Common myeloid progenitor, CD34-positive (primary cell): ENCODE measurements at places on chromosomes 16 and 17.

DNA sequence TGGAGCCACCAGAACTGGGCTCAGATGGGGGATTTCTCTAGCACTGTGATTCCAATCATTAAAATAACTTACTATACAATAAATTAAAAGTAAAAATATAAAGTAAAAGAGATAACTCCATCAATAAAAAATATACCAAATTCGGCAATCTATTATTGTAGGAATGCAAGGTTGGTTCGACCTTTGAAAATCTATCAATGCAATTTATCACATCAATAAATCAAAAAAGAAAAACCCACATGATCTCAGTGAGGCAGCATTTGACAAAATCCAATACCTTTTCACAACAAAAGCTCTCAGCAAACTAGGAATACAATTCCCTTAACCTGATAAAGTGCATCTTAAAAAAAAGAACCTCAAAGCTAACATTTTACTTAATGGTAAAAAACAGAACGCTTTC is 17.0 kb downstream of the RAB40B start:
- no peak for DNase-seq

DNA sequence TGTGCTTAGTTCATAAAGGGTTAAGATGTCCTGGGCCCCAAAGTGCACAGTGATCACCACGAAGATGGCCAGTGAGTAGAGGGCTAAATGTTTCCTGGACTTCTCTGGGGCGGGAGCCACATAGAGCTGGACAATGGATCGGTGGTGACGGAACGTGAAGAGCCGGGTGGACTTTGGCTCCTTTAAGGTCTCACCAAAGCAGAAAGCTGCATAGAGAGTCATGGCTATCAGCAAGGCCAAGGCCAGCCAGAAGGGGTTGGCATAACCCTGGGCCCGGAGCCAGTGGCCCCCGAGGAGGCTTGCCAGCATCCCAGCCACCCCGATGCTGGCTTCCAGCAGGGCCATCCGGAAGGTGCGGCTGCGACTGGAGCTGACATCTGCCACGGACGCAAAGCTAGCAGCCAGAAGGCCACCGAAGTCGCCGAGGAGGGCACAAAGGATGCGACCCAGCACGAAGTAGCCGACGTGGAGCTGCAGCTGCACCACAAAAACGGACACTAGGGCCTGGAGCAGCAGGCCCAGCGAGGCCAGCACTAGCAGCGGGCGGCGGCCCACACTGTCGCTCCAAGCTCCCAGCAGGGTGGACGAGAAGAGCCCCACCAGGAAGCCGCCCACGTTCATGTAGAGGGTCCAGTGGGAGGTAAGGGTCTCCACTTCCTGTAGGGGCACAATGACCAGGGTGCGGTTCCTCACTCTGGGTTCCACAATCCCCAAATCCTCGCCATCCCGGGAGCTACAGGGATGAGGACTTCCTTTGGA is 1.0 kb downstream of the SLC46A1 start:
- DNase-seq, result no peak

DNA sequence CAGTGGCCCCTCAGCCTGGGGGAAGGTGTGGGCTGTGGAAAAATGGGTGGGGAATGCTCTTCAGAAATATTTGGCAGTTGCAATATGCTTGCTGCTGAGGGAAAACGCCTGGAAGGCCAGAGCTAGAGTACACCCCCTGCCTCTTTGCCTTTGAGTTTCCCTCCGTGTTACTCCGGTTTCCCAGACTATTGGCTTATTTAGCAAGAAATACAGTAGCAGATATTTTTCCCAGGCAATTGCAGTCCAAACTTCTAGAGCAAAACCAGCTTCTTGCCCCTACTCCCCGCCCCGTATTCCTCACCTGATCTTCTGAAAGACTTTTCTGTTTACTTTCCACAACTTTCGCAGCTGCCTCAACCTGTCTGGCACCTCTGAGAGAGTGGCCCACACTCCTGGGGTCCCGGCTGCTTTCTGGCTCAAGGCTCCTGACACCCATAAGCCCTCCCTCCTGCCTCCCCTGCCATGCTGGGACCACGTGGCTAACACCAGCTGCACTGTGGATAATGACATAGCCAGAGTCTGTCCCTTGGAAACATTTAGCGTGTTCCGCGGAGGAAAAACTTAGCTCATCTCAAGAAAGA is 45.8 kb upstream of the HELZ start:
- DNase-seq, result no peak

DNA sequence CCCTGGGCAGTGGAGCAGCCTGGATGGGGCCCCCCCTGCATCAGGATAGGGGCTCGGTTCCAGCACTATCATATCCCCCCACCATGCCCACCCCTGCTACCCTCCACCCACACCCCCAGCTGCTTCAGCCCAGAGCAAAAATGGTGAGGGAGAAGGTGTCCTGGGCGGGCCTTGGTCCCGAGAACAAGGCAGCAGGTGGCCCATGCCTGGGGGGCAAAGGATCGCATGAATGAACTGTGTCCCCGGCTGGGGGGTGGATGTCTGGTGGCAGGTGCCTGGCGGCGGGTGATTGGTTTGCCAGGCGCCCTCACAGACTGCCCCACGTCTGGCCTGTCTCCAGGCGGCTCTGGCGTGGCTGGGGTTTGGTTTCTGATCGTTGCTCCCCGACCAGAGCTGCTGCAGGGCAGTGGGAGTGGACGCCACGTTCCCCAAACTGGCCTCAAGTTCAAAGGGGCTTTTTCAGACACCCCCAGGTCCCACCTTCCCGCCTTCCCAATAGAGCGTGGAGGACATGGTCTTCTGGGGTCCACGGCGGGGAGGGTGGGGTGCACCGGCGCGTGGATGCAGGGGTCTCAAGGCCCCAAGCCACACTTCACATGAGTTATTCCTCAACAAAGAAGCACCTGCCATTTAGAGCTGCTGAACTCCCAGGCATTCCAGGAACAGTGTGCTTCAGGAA is 12.6 kb downstream of the UTS2R start:
- DNase-seq, result no peak

- DNase-seq, result peak; percentile 96
Observed at GRCh38 chr16:24013864-24014645, 178.3 kb downstream of the PRKCB start.

GRCh38 chr17:4313221-4314114 is 49.7 kb upstream of the ANKFY1 start:
- no peak for DNase-seq

DNA sequence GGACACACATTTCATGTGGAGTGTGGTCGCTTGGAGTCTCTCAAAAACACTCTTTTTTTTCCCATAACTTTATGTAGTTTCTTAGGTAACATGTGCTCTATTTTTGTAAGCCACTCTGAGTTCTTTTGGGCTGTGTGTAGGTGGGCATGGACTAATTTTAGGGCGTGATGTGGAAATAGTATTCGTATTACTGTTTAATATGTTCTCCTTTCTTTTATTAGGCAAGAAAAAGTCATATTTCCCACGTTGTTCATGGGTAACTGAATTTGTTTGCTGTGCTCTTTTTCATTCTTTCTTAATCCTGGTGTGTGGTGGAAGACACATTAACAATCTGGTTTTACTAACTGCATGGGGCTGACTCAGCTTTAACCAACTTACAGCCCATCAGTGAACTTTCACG is 27.4 kb downstream of the NDEL1 start:
- DNase-seq, result no peak

DNA sequence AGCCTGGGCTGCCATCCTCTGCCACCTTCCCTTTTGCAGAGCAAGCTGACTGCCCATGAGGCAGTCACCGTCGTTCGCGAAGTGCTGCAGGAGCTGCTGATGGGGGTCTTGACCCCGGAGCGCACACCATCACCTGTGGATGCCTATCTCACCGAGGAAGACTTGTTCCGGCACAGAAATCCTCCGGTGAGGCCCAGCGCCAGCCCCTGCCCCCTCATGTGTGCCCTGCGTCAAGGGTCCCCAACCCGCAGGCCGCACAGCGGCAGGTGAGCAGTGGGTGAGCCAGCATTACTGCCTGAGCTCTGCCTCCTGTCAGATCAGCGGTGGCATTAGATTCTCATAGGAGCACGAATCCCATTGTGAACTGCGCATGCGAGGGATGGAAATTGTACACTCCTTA is 7.7 kb upstream of the EPN3 start:
- no peak for DNase-seq

- DNase-seq, result peak; percentile 83
Observed at GRCh38 chr16:16045879-16046278, 96.5 kb downstream of the ABCC1 start.

GRCh38 chr17:56367366-56367765 is 214.1 kb downstream of the ANKFN1 start:
- DNase-seq, result no peak

DNA sequence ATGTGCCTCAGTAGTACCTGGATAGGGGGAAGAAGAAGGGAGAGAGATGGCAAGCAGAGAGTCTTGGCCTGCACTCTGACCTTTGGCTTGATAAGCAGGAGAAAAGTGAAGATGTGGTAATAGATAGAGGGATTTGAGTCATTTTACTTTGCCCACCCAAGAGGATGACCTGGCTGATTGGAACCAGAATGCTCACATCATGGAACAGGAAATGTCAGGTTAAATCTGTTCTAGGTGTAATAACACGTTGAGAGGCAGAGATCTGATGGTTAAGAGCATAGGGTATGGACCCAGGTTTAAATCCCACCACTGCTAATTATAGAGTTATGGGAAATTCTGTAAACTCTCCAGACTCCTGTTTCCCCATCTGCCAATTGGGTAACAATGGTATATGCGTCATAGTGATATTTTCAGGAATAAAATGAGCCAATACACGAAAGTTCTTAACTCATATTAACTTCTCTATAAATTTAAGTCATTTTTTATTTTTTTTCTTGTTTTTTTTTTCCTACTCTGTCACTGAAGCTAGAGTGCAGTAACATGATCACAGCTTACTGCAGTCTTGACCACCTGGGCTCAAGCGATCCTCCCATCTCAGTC is 8.1 kb upstream of the CCL18 start:
- no peak for DNase-seq

DNA sequence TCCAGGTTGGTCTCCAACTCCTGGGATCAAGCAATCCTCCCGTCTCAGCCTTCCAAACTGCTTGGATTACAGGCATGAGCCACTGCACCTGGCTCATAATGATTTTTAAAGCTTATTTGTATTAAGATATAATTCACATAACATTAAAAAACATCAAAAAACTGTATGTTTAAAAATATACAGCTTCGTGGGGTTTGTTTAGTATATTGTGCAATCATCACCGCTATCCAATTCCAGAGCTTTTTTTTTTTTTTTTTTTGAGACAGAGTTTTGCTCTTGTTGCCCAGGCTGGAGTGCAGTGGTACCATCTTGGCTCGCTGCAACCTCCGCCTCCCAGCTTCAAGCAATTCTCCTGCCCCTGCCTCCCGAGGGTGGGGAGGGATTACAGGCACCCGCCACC is 11.0 kb upstream of the SLC25A19 start:
- no peak for DNase-seq

GRCh38 chr17:66677201-66677981 is 157.5 kb upstream of the CACNG5 start:
- DNase-seq, result no peak

DNA sequence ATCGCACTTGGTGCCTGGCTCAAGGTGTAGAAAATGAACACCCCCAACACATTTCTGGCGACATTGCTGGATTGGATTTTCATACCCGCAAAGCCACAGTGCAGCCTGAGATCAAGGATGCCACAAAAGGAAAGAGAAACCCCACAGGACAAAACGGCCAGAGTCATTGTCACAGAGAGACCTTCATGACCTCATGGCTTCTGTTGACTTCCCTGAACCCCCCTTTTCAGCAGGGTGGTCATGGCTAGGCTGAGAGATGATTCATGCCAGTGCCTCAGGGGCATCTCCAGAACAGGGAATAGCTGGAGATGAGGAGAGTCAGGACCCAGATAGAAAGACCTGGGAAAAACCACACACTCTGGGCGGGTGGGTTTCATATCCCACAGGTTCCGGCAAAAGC is 122.0 kb downstream of the C16orf95 start:
- no peak for DNase-seq

GRCh38 chr17:2172077-2172851 is 117.4 kb downstream of the HIC1 start:
- DNase-seq, result no peak

DNA sequence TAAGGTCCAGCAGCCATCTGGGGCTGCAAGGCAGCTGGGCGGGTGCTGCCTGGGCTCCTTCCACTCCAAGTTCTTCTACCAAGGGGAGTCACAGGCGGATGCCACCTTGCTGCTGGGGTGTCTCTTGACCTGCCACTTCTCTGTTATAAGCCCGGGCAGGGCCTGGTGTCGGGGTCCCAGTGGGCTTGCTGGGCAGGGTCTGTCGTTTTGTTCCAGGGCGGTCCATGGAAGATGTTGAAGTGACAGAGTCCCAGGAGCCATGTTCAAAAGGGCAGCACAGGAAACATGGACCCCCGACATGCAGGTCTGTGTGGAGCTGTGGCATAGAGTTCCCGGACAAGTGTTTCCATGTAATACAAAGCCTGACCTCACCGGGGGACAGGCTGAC is 91.1 kb downstream of the TNFRSF13B start:
- no peak for DNase-seq

GRCh38 chr17:27239046-27239445 is 54.9 kb upstream of the WSB1 start:
- no peak for DNase-seq

DNA sequence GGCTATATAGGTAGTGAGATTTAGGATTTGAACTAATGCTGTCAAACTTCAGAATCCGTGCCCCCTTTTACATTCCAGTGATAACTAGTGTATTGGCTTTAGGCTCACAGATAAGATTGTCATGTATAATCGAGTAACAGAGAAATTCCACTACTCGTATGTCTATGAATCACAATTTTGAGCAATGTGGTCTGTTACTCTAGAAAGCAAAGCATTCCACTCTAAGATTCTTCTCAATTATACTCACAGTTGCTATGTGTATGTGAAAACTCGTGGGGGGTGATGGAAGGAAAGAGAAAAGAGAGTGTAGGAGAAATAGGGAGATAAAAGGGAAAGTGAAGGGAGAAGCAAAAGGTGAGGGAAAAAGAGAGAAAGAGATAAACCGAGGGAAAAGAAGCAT is 1175.1 kb upstream of the GOT2 start:
- no peak for DNase-seq

DNA sequence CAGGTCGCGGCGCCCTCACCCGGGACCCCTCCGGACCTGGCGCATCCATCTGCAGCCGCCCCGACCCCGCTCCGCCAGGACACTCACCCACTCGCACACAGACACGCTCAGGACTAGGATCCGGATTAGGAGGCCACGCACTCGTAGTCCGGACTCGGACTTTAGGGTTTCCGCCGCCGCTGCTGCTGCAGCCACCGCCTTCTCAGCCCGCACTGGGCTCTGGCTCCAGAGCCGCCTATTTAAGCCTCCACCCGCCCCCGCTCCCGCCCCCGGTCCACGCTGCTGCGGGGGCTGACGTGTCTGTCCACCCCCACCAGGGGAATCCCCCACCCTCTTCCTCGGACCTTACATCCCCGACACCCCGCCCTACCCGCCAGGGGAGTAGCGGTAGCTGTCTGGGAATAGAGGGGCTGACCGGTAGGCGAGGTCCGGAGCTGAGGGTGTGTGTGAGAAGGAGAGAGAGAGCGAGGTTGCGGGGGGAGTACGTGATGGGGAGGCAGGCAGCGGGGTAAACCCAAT is at the start of gene RRAD:
Gene RRAD (minus strand): TSS at position 214 of the 519 bp plus-strand sequence. CDS start 356 bp downstream, outside the sequence.
- DNase-seq, result no peak

- no peak for DNase-seq
Observed at GRCh38 chr16:85227084-85227945, 115.0 kb upstream of the CIBAR2 start.

- DNase-seq, result peak; percentile 82
Observed at GRCh38 chr17:28950017-28950751, 1.1 kb downstream of the PHF12 start.

GRCh38 chr17:50565402-50566350 is 5.2 kb downstream of the CACNA1G start:
- peak; percentile 28 for DNase-seq

GRCh38 chr16:85348911-85349334 is 236.7 kb upstream of the CIBAR2 start:
- no peak for DNase-seq
